Cortex of kidney (tissue), 1 donor: ENCODE measurements at places on chromosomes 7 and 10.

DNA sequence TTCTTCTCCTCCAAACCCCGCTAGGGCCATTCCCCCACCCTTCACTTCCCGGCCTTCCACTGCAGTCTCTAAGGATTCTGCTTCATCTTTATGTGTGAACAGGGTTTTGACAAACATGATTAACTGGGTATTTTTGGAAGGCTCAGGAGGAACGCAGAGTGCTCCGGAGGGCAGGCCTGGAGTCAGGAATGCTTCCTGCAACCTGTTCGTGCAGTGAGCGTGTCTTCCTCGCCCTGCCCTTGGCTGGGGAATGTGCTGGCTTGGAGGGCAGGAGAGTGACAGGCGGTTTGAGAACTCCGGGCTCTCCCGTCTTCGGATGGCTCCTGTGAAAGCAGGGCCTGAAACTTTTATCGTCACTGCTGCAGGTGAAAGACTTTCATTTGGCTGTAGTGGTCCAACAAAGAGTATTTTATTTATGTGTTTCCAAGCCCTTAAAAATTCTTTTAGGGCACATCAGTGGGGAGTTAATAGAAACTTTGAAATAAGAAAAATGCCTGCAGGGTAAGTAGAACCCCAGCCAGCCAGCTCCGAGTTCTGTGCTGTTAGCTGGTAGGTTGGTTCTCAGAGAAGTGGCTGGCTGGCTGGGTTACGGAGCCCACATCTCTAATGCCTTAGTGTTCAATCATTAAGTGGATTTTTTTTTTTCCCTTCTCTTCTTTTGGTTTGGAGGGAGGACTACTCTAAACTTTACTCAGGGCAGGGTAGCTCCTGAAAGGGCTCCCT is 51.0 kb downstream of the TCF7L2 start:
- DNase-seq: no peak

DNA sequence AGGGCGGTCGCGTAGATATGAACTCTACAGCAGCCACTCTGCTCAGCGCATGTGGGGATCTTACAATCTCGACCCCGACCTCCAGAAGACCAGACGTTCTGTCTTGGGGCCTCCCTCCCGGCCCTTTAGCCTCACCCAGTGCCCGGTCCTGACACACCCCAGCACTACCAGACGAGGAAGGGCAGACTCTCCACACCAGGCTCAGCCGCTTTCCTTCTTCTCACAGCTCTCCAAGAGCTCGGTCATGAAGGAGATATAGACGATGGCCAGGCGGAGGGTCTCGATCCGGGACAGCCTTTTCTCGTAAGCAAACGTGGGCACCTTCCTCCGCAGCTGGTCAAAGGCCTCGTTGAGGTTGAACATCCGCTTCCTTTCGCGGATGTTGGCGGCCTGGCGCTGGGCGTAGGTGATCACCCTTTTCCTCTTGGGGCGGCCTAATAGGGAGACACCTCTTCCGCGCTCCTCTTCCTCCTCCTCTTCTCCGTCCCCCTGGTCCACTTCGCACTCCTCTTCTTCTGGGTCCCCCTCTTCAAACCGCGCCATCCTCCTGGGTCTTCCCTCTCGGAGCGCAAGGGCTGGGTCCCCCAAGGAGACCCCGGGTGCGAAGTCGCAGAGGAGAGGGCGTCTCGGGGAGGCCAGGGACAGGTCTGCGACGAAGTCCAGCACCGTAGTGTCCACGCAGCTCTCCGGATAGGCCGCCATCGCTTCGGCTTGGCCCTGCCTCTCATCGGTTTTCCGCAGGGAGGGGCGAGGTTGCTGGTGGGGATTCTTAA is at the start of gene FERD3L:
Gene FERD3L, minus strand, starts transcription at position 761 of the 773 bp plus-strand sequence. Its CDS starts 59 bp downstream, at position 702.
- DNase-seq: no peak

DNA sequence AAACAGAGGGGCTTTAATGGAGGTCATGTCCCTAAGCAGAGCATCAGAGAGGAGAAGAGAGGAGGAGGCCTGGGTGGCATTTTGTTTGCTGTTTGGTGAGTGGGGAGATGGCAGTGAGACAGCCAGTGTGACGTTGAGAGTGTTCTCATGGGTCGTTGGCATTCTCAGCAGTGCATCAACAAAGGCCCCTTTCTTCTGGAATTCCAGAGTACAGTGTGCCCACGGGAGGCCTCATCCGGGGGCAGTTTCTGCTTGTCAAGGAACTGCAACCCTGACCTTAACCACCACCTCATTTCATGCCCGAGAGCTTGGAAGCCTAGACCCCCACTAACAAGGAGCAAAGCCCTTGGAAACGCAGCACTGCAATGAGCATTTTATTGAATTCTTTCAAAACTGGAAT is 92.9 kb downstream of the CELF2 start:
- no peak for DNase-seq

DNA sequence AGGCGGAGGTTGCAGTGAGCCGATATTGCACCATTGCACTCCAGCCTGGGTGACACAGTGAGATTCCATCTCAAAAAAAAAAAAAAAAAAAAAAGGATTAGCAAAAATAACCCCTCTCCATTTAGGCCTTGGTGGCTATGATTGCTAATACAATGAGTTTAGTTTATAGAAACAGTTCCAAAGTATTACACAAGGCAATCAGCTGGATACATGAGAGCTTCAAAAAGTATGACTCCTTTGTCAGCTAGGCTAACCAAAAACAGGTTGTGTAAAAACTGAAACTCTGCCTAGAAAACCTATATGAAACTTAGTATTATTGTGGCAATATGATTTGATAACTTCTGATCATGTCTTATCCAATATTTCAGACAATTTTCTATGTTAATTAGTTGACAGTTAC is 57.2 kb downstream of the SUGCT start:
- DNase-seq: no peak

- no peak for DNase-seq
Observed at GRCh38 chr10:110649347-110650264, 5.5 kb downstream of the RBM20 start.

GRCh38 chr10:61974601-61975390 is 73.3 kb downstream of the ARID5B start:
- no peak for DNase-seq

GRCh38 chr10:70306886-70307520 is 23.2 kb upstream of the NPFFR1 start:
- DNase-seq: no peak

DNA sequence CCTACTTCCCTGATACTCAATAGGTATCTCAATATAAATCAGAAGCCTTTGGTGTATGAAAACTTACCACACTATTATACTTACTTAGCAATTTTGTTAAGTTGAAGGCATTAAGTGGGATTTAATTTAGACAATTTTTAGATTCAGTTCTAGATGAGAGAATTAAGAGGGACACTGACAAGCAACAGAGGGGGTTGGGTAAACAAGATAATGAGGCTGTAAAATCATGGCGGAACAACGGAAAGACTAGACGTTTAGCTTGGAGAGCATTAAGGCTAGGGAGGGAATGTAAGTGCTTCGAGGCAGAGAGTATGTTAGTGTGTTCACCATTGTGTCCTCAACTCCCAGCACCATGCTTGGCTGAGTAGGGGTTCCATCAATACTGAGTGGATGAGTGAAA is 71.3 kb downstream of the DENND11 start:
- DNase-seq: no peak

DNA sequence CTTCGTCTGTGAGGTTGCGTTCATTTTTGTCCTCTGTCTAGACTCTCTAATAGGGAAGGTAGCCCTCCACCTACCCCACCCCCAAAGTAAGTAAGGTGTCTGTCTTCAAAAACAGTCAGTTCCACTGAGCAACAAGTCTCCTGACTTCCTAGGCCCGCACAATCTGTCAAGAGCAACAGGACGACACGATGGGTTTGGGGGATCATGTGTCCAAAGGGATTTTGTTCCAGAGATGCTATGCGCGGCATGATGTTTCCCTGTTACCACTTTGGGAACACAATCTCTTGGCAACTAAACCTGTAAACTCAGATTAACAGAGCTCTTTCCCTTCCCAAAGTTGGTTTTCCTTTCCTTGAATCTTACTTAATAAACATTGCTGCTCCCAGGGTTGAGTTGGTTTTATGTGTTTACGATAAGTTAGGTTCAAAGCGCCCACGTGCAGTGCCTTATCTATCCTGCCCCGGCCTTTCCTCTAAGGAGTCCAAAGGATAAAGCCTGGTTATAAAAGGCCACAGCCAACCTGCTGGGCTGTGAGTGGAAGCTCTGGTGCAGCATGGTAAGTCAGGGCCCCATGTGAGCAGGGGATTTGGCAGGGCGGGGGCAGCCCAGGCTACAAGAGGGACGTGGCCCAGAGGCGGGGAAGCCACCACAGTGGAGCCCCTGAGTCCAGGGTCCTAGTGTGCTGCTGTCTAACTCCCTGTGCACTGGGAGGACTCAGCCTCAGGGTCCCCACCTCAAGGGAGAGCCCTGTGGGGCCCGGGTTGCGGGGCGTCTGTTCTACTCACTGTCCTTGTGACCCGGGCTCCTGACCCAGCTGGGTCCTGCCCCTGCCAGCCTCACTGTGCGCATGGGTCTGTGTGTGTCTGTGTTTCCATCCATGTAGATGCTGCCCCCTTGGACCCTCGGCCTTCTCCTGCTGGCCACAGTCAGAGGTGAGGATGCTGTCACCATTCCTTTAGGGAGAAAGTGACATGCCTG is at the start of gene PNLIPRP2:
Gene PNLIPRP2, plus strand, starts transcription at position 531 of the 978 bp plus-strand sequence.
- DNase-seq: no peak

- DNase-seq: no peak
Observed at GRCh38 chr7:70098905-70099672, 500.8 kb downstream of the AUTS2 start.

DNA sequence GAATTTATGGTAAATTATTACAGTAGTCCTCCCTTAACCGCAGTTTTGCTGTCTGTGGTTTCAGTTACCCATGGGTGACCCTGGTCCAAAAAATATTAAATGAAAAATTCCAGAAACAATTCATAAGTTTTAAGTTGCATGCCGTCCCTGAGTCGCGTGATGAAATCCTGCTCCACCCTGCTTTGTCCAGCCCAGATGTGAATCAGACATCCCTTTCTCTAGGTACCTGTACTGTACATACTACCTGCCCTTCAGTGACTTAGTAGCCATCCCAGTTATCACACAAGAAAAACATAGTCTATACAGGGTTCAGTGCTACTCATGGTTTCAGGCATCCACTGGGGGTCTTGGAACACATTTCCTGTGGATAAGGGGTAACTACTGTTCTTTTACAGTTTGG is 20.5 kb upstream of the RHEB start:
- no peak for DNase-seq

DNA sequence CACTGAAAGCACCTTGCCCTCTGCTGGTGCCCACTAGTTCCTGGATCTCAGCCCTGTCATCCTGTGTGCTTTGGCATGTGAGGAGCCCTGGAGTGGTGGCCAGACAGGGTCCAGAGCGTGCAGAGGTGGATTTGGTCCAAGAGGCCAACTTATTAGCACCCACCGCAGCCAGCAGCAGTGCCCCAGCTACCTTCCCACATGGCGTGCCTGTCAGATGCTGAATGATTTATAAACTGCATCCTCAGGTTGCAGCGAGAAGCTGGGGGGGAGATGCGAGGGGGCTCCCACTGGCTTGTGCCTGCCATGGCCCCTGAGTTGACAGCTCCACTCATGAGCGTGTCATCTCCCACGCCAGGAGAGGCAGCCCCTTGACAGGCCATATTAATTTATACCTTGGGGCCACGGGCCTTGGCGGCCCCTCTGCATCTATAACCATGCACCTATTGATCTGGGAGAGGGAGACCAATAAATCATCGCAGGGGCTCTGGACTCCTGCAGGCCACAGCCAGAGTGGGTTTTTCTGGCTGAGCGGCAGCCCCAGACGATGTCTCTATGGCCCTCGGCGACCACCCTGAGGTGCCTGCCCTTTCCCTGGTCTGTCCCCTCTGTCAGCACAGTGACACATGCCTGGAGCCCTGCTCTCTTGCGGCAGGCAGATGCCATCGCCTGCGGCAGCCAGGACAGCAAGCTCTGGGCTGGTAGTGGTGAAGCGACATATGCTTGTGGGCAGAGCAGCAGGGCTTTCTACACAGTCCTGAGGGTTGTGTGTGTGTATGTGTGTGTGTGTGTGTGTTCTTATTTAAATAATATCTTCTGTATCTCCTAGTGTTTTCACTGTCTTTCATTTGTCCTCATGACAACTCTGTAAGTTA is 120.8 kb downstream of the CDH23 start:
- DNase-seq: no peak

GRCh38 chr7:53811555-53812079 is 730.6 kb upstream of the VSTM2A start:
- DNase-seq: no peak

GRCh38 chr10:12431151-12432101 is 82.1 kb downstream of the CAMK1D start:
- no peak for DNase-seq

DNA sequence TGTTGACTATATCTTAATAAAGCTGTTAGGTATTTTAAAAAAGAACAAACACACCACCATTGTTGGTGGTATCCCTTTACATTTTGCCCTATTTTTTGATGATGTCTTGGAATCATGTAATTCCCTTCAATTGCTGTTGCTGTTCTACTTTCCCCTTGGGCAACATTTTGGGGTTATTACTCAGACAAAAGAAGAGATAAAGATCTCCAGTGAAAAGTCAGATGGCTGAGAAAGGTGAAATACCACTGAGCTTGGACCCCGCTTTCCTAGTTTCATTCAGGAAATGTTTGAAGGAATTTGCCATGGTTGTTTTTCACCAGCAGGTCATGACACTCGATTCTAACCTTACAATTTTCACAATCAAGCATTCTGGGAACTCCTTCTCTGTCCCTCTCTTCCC is 84.6 kb downstream of the MACC1 start:
- no peak for DNase-seq

GRCh38 chr7:88109612-88110011 is 110.2 kb downstream of the SRI start:
- no peak for DNase-seq

DNA sequence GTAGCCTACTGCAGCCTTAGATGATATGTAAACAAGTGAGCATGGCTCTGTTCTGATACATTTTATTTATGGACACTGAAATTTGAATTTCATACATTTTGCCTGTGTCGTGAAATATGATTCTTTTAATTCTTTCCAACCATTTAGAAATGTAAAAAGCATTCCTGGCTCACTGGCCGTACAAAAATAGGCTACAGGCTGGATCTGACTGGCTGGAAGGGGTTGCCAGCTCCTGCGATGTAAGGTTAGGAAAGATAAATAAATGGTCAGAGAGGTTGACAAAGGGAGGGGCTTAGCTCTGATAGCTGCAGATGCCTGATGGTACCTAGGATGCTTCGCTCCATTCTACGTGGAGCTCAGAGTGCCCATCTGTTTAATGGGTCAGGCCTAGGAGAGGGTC is 3.4 kb downstream of the ADCYAP1R1 start:
- no peak for DNase-seq

GRCh38 chr7:48154792-48155413 is 16.4 kb upstream of the ABCA13 start:
- no peak for DNase-seq

GRCh38 chr7:2104107-2104710 is 128.5 kb downstream of the MAD1L1 start:
- DNase-seq: no peak

- no peak for DNase-seq
Observed at GRCh38 chr7:112398534-112398933, 51.7 kb upstream of the IFRD1 start.

GRCh38 chr7:129213828-129214227 is 11.0 kb upstream of the AHCYL2 start:
- DNase-seq: no peak

- DNase-seq: no peak
Observed at GRCh38 chr7:50037086-50037485, 56.0 kb downstream of the ZPBP start.

GRCh38 chr10:11074536-11075267 is 57.0 kb downstream of the CELF2 start:
- DNase-seq: no peak

GRCh38 chr10:23293145-23293724 is 51.4 kb downstream of the C10orf67 start:
- DNase-seq: no peak

GRCh38 chr7:125845686-125846085 is 916.1 kb upstream of the POT1 start:
- DNase-seq: no peak

- DNase-seq: no peak
Observed at GRCh38 chr7:83782628-83783027, 133.7 kb upstream of the SEMA3E start.
